Lung (tissue), 17 donors: ENCODE measurements at places on chromosomes 2 and 18. TPM values are rescaled to one million over a fixed set of nuclear protein-coding genes. Genes with fewer than 3 reads are reported as not detected.

DNA sequence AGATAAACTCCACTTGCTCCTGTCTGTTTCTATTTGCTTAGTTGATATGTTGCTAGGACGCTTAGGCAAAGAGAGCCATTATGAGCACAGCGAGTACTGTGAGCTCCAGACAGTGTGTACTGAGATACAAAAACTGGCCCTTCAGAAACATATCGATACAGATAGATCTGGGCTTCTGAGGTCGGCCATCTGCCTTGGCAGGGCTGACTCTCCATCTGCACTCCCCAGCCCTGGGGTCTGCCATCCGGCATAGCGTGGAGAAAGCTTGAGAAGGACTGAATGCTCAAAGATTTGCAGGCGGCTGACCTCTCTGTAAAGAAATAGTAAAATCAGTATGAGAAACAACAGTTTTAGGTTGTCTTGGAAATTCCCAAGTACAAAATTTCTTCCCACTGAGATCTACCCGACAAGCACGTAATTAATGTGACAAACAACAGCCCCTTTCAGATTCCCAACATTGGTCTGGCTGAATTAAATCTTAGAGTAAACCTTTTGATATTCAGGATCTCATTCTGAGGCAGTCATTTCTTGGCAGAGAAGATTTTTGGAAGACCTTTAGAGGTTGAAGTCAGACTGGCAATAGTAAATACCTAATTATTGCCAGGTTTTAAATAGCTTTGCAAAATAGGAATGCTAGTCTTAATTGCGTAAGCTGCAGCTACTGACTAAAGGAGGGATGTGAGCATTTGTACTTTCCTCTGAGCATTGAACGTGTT is 127.4 kb downstream of the CHST9 start:
- H3K27me3 ChIP-seq, result no peaks in the 10 kb centered on the region
- no peak overlapping the region for H3K27ac ChIP-seq
- H3K36me3 ChIP-seq, result no peaks in the 10 kb centered on the region
- no peak overlapping the region for H3K4me3 ChIP-seq
- peak; percentile 19 for DNase-seq

GRCh38 chr18:34315591-34316352 is 91.1 kb upstream of the NOL4 start:
- H3K27ac ChIP-seq, result no peak overlapping the region
- no peaks in the 10 kb centered on the region for H3K36me3 ChIP-seq
- no peak overlapping the region for H3K4me3 ChIP-seq
- no peaks in the 10 kb centered on the region for H3K27me3 ChIP-seq

DNA sequence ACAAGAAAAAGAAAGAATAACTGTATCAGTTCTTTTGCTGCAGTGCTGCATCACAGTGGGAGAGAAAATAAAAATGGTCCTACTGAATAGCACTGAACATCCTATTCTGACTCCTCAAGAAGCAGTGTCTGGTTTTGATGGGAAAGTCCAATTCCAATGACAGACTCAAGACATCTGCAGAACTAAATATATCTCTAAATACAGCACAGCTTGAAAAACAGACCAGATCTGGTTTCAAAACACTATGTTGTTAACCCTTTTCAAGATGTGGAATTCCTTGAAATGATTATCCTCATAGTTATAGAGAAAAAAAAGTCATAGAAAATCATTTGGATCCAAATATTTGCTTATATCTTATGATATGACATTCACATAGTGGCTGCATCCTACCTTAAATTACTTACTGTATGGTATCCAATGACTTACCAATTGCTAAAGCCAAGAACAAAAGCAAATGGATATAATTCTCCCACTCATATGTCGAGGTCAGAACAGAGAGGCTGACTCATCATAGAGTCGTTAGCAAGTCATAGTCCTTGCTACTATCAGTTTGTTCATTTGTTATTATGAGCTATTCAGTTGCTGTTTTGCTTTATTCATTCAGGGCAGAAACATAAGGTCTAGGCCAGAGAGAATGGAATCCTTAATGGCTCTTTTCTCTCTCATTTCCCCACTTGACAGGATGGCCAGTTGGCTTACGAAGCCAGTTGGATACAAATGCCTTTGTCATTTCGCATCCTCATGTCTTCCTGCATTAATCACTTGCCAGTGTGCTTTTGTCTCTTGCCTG is 62.5 kb upstream of the ACVR2A start:
- DNase-seq, result no peak
- no peaks in the 10 kb centered on the region for H3K36me3 ChIP-seq
- H3K27ac ChIP-seq, result no peak overlapping the region
- H3K4me3 ChIP-seq, result no peak overlapping the region
- no peaks in the 10 kb centered on the region for H3K27me3 ChIP-seq

GRCh38 chr18:42948831-42949230 is 166.7 kb downstream of the RIT2 start:
- DNase-seq, result no peak
- no peaks in the 10 kb centered on the region for H3K27me3 ChIP-seq

GRCh38 chr2:23321751-23322150 is 63.2 kb upstream of the KLHL29 start:
- no peaks in the 10 kb centered on the region for H3K36me3 ChIP-seq
- H3K4me1 ChIP-seq, result no peaks in the 10 kb centered on the region
- DNase-seq, result no peak
- H3K27me3 ChIP-seq, result no peaks in the 10 kb centered on the region

DNA sequence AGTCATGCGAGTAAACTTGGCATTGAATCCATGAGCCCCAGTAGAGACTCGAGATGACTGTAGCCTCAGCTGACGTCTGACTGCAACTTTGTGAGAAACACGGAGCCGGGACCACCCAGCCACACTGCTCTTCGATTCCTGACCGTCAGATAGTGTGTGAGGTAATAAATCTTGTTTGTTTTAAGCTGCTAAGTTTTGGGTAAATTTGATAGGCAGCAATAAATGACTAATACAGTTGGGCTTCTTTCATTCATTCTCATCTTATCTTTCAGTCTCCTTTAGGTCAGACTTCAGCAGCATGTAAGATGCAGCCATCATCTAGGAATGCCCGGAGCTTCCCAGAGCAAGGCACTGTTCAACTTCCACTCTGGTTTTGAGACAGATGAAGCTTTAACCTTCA is 8.0 kb upstream of the KLHL29 start:
- H3K27ac ChIP-seq, result no peak overlapping the region
- no peak overlapping the region for H3K4me3 ChIP-seq
- H3K36me3 ChIP-seq, result no peaks in the 10 kb centered on the region
- H3K27me3 ChIP-seq, result peaks cover 5% of the 10 kb centered on the region
- DNase-seq, result no peak

DNA sequence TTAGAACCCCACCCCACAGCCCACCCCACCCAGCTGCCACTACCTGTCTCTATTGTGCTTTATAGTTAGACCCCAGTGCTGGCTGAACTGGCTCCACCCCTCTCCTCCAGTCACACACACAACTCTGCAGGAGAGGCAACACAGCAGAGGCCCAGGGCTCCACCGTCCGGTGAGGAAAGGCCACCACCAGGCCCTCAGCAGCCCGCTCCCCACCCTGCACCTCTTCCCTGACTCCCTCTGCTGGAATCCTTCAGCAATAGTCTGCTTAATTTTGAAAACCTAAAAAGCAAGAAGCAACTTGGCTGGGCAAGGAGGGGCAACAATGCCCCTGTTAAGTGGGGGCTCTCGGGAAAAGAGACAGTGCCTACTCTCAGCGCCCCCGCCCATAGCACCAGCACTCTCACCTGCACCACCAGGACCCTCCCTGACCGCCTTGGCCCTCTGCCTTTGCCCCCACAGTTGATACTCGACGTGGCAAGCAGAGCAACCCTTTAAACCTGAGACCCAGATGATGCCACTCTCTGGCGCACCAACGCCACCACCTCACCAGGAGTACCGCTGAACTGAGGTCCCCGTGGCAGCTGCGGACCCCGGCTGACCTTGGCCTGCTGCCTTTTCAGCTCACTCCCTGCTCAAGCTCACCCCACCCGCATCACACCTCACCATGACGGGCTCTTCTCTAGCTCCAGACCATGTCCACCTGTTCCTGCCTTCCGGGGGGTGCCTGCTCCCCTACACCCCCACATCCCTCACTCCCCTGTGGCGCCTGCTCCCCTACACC is 45.7 kb downstream of the NDUFA10 start:
- peak; percentile 78 for DNase-seq
- H3K27ac ChIP-seq, result no peak overlapping the region
- H3K27me3 ChIP-seq, result no peaks in the 10 kb centered on the region
- H3K4me3 ChIP-seq, result no peak overlapping the region
- H3K36me3 ChIP-seq, result peaks cover 11% of the 10 kb centered on the region
- H3K4me1 ChIP-seq, result no peaks in the 10 kb centered on the region

- H3K36me3 ChIP-seq, result no peaks in the 10 kb centered on the region
- H3K4me1 ChIP-seq, result no peaks in the 10 kb centered on the region
- DNase-seq, result no peak
- no peaks in the 10 kb centered on the region for H3K27me3 ChIP-seq
- H3K27ac ChIP-seq, result no peak overlapping the region
- H3K4me3 ChIP-seq, result no peak overlapping the region
Observed at GRCh38 chr18:6980363-6980762, 137.2 kb downstream of the LAMA1 start.

GRCh38 chr18:34884436-34884835 is 156.8 kb upstream of the MAPRE2 start:
- H3K27me3 ChIP-seq, result no peaks in the 10 kb centered on the region
- no peaks in the 10 kb centered on the region for H3K4me1 ChIP-seq
- no peak overlapping the region for H3K4me3 ChIP-seq
- no peaks in the 10 kb centered on the region for H3K36me3 ChIP-seq
- no peak overlapping the region for H3K27ac ChIP-seq
- DNase-seq, result no peak

DNA sequence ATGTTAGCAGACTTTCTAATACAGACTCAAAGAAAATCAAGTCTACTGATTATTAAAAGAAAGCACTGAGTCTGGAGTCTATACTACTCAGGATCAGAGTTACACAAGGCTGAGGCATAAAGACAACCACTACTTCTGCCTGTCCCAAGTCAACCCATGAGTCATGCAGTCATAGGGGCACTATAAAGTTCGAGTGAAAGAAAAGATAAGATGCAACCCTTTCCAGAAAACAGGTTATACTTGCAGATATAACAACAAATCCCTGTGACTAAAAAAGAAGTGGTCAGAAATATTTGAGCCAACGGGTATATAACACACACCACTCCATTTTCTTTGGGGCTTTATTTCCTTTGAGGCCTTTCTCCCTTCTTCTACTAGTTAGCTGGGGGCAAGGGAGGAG is 18.6 kb upstream of the SCRN3 start:
- no peaks in the 10 kb centered on the region for H3K27me3 ChIP-seq
- no peak for DNase-seq
- no peaks in the 10 kb centered on the region for H3K4me1 ChIP-seq
- H3K36me3 ChIP-seq, result peaks cover 22% of the 10 kb centered on the region
- H3K27ac ChIP-seq, result no peak overlapping the region

DNA sequence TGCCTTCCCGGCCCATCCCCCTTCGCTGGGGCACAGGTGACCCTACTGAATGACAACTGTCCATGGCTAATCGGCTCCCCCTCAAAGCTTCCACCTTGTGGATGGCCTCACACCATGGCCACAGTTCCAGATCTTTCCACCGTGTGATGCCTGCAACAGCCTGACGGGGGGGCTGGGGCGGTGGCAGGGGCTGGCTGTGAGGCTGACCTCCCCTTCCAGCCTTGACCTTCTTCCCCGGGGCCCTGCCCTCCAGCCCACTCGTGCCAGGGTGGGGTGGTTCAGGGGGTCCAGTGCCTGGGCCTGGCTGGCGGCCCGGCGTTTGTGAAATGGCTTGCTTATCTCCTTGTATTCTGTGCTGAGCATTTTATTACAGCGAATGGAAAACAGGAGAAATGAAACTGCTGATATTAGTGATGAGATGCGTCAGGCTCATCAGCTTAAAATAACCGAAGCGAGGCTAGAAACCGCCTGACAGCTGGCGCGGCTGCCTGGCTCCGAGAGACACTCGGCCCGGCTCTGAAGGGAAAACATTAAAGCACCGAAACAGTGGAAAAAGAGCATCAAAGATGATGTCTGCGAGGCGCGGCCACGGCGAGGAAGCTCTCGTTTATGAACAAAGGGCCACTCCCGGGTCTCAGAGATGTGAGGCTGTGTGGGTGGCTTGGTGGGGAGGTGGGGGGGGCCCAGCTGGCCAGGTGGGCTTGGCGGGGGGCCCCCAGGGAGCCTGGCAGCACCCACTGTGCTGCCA is 916 bp upstream of the PDCD1 start:
- H3K27ac ChIP-seq, result peak overlapping the region; percentile 76
- peak; percentile 73 for DNase-seq
- H3K36me3 ChIP-seq, result no peaks in the 10 kb centered on the region

DNA sequence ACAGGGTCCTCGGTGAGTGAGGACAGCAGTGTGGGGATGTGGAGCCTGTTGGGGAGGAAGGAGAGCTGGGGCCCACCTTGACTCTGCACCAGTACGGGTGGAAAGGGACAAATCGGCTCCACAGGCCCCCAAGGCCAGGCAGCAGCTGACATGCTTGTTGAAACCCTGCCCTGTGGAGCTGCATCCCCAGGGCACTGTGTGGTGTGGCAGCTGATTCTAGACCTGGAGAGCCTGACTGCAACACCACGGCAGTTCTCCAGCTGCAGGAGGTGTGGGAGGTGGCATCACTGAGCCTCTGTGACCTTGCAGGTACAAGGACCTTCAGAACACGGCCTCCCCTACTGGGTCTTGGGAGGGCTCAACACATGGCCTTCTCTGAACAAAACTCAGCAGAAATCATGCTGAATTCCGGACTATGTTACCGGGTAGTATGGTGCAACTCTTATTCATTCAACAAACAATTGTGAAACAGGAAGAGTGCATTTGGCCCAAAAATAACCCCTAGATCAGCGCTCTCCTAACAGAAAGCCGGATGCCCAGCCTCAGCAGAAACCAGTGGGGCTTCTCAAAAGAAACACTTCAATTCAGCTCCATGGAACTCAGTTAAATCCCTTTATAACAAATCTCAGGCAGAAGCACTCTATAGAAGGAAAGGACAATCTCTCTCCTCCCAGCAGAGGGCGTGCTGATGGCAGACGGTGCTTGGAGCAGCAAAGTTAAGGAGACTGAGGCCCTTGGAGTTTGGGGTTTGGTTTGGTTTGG is 104.4 kb upstream of the SALL3 start:
- no peaks in the 10 kb centered on the region for H3K27me3 ChIP-seq
- H3K27ac ChIP-seq, result no peak overlapping the region
- no peaks in the 10 kb centered on the region for H3K36me3 ChIP-seq
- peak; percentile 27 for DNase-seq
- H3K4me1 ChIP-seq, result no peaks in the 10 kb centered on the region

GRCh38 chr2:170974304-170974993 is 45.4 kb downstream of the GORASP2 start:
- no peaks in the 10 kb centered on the region for H3K27me3 ChIP-seq
- no peak overlapping the region for H3K27ac ChIP-seq
- no peaks in the 10 kb centered on the region for H3K4me1 ChIP-seq
- H3K4me3 ChIP-seq, result no peak overlapping the region
- H3K36me3 ChIP-seq, result no peaks in the 10 kb centered on the region

- H3K4me1 ChIP-seq, result no peaks in the 10 kb centered on the region
- no peak for DNase-seq
- no peaks in the 10 kb centered on the region for H3K27me3 ChIP-seq
- no peaks in the 10 kb centered on the region for H3K36me3 ChIP-seq
- peak overlapping the region; percentile 28 for H3K27ac ChIP-seq
Observed at GRCh38 chr2:42096869-42097591, 49.2 kb downstream of the PKDCC start.

Gene TNS1
- total RNA-seq, result 308 TPM

Gene TUBB8B
- not detected for total RNA-seq

Gene RFTN2
- 22.6 TPM for total RNA-seq

Gene LYPD6B
- 3.2 TPM for total RNA-seq

Gene OTOS
- not detected for total RNA-seq

Gene MATN3
- total RNA-seq, result 3.6 TPM
